ENCODE measurements at places on chromosomes 6 and 20. TPM values are rescaled to one million over a fixed set of nuclear protein-coding genes. Genes with fewer than 3 reads are reported as not detected.
A peak's percentile ranks its signal among the peaks of the same experiment; 100 is the strongest.

- DNase-seq: no peak
- H3K4me1 ChIP-seq: peaks cover 34% of the 10 kb centered on the region
- no peaks in the 10 kb centered on the region for H3K27me3 ChIP-seq
- H3K4me3 ChIP-seq: peak overlapping the region; percentile 83
These were observed 9.8 kb upstream of the ZBP1 start for GRCh38 chr20:57630061-57630460.

DNA sequence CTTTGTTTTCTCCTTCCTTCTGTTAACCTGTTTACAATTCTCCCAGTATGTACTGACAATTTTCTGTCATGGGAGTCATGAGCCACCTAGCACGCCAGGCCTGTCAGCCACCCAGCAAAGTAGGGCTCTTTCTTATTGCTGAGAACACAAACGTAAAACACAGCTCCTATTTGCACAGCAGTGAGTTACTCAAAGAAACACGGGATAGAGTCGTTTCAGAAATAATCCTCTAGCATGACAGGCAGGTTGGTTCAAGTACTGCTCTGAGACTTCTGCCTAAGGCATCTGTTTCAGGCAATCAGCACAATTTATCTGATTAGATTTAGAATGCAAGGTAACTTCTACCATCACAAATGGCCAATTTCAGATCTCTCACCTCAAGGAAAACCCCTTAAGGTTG lies 88.8 kb downstream of the CD24 start:
- no peak overlapping the region for H3K4me3 ChIP-seq
- no peaks in the 10 kb centered on the region for H3K36me3 ChIP-seq
- peaks cover 36% of the 10 kb centered on the region for H3K27me3 ChIP-seq
- DNase-seq: no peak
- no peak overlapping the region for H3K27ac ChIP-seq

DNA sequence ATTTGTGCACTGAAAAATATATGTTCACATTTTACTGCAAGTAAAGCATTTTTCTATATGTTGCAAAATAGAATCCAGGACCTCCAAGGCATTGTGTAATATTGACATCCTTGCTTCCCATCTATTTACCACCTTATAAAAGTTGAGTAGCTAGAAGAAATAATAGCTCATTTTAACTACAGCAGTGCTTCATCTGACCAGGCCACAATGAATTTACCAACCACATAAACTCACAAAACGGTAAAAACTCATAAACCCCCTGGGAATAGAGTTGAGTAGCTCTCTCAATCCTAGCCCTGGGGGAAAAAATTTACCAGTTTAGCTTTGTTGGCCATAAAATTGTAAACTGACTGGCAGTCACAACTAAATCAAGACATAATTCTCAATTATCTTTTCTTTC lies 3.9 kb downstream of the ATXN1 start:
- no peaks in the 10 kb centered on the region for H3K27me3 ChIP-seq
- H3K27ac ChIP-seq: peak overlapping the region; percentile 99
- H3K4me1 ChIP-seq: peaks cover 43% of the 10 kb centered on the region
- no peak overlapping the region for H3K4me3 ChIP-seq
- no peak for DNase-seq

DNA sequence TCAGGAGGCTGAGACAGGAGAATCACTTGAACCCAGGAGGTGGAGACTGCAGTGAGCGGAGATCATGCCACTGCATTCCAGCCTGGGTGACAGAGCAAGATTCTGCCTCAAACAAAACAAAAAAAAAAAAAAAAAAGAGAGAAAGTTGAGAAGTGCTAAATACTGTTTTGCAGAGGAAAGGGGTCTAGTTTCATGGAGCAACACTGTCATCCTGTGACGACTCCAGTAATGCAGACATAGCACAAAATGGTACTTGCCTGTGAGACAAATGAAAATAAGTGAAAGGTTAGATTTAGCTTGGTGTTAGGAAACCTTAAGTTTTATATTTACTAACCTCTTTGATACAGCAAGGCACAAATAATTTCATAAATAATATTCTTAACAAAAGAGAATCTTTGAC lies 29.7 kb downstream of the CEP162 start:
- H3K27me3 ChIP-seq: no peaks in the 10 kb centered on the region
- no peaks in the 10 kb centered on the region for H3K4me1 ChIP-seq
- H3K36me3 ChIP-seq: peaks cover 12% of the 10 kb centered on the region

The MAS1L gene
- total RNA-seq: not detected

The PLA2G7 gene
- 0.20 TPM for total RNA-seq

All from T-helper 17 cell (primary cell).